ENCODE measurements at places on chromosomes 1 and 21.

- DNase-seq, result no peak
Observed at GRCh38 chr1:51453010-51453409, 66.1 kb downstream of the EPS15 start.

DNA sequence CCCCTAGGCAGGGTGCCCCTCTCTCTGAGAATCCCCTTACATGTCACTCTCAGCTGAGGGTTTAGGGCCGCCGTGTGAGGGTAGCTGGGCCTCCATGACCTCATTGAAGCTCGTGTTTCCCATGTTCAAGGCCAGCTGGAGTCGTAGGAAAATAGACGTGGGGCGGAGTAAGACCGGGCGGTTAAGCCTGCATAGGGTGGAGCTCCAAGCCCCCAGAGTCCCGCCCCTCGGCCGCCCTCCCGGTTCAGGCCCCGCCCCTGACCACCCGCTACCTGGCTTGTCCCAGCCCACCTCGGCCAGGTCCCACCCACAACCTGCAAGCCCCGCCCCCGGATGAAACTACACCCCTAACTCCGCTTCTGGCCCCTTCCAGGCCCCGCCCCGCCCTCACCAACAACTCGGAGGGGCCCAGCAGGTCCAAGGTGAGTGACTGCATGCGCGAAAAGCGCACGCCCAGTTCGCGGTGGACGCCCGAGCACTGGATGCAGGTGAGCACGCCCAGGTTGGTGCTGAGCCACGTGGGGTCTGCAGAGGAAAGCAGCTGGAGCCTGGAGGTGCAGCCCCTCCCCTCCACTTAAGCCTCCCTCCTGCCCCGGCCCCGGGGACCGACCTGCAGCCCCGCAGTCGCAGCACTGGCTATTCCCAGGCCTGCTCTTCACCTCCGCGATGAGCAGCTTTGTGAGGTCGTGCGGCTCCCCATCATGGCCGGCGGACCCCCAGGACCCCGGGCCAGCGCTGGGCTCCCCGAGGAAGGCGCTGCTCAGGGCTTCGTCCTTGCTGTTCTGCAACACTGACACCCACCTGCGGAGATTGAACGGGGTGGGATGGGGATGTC, 12.2 kb upstream of the TCEA3 start:
- DNase-seq, result no peak

GRCh38 chr1:1687846-1688245, 4.7 kb downstream of the SLC35E2B start:
- DNase-seq, result no peak

DNA sequence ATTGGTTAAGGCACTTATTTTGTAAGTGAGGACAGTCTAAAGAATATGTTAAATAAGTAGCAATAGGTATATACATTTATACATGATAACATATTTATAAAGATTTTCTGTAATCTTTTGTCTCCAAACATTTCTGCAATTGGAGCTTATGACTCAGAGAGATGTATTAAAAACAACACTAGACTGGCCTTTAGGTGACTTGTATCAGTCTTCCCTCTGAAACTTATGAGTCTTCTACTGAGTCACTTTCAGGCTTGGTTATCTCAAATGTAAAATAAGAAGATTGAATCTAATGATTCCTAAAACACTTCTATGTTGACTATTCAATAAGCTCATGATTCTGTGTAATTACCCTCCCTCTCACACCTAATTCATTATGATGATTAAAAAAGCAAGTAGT, 672.6 kb upstream of the NEGR1 start:
- DNase-seq, result no peak

DNA sequence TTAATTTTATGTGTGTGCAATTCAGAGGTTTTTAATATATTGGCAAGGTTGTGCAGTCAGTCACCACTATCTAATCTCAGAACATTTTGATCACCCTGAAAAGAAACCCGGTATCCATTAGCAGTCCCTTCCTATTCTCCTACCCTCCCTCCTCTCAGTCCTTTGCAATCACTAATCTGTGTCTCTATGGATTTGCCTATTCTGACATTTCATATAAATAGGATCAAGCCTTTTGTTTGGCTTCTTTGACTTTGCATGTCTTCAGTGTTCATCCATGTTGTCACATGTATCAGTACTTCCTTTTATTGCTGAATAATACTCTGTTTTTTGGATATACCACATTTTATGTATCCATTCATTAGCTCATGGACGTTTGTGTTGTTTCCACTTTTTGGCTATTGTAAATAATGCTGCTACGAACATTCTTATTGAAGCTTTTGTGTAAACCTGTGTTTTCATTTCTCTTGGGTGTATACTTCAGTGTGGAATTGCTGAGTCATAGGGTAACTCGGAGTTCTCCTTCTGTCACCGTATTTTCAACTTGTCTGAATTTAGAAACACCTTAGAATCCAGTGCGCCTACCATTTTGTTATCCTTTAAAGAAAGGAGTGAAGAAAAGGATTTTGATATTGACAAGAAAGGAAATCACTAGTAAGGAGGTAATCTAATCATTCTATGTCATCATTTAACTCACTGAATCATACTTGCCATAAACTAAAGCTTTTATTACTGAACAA, 3.4 kb downstream of the CEP85 start:
- DNase-seq, result no peak

DNA sequence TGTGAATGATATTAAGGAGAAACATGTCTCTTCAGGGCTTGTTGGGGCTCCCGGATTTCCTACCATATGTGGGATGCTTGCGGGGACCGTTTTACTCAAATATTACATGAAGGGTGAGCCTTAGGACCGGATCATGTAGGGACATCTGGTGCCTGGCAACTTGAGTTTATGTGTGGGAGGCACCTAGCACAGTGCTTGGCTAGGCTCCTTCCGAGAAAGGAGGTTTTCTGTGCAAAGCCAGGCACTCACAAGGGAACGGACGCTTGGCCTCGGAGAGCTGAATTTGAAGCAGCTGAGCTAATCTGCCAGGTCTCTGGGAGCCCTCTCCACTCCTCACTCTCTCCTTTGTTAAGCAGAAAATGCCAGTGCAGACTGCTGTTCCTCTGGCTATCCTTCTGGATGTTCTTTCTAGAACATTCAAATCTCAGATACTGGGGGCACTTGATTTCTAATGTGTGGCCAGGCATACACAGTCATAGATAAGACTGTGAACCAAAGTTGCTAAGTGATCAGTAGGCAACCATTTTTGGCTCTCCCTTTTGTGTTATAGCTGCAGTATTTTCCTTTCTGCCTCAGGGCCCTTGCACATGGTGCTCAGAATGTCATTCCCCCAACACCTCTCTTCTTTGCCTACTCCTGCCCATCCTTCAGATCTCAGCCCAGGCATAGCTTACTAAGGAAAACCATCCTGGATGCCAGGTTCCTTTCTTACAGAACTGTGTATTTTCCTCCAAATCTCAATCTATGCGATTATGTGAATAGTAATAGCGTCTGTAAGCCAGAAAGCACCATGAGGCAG, 216.6 kb upstream of the CSF3R start:
- no peak for DNase-seq

DNA sequence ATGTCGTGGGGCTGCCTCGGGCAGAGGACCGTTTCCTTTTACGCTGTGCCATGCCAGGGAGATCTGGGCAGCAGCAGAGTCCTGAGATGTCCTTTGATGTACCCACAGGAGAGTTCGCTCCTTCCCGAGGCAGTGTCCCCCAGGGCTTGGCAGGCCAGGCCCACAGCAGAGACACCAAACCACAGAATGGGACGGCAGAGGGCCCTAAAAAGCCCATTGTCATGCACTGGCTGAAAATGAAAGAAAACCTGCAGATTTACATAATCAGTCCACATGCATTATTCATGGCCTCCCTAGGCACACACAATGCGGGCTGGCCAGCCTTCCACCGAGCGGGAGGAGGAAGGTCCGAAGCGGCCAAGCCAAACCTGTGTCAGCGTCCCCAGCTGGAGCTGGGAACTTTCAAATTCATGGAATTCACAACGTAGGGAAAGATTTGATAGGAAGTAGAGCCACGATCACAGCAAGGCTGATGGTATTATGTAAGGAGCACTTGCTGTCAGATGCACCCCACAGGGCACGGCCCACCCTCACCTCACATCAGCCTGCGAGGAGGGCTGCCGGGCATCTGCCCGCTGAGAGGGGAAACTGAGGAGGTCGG, 25.3 kb upstream of the EFHD2 start:
- no peak for DNase-seq

DNA sequence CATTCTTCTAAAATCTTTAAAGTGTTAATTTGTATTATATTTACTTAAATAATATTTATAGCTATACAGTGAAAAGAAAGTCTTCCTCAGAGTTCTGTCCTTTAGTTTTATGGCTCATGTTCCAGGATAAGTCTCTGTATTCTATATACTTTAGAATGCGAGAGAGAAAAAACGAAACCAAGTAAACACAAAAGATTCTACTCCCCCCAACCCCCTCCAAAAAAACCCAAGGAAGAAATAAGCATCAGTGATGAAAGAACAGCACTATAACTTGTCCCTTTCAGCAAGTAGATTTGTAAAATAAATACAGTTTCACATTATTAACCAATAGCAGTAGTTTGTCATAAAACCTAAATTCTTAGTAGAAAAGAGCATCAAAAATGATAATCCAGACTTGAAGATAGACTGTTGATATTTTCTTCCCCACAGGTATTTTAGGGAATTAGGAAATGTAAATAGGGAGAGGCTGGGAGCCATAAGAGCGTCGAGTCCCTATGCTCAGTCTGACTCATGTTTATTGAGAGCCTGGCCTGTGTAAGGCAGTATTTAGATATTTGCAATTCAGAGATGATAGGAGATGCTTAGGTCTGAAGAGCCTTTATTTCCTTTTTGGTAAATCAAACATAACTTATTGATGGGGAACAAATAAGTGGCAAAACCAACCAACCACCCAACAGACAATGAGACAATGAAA, 35.5 kb downstream of the CDC14A start:
- DNase-seq, result no peak

- no peak for DNase-seq
Observed at GRCh38 chr1:246647113-246647512, 77.1 kb upstream of the SCCPDH start.

GRCh38 chr1:93608187-93609109, 73.2 kb downstream of the BCAR3 start:
- no peak for DNase-seq

GRCh38 chr1:215119719-215120365, 37.3 kb downstream of the KCNK2 start:
- no peak for DNase-seq

- no peak for DNase-seq
Observed at GRCh38 chr1:41454406-41454805, 30.1 kb downstream of the EDN2 start.

GRCh38 chr1:100606438-100606837, 68.5 kb downstream of the GPR88 start:
- no peak for DNase-seq

- no peak for DNase-seq
Observed at GRCh38 chr21:39663066-39663465, 50.3 kb downstream of the B3GALT5 start.

DNA sequence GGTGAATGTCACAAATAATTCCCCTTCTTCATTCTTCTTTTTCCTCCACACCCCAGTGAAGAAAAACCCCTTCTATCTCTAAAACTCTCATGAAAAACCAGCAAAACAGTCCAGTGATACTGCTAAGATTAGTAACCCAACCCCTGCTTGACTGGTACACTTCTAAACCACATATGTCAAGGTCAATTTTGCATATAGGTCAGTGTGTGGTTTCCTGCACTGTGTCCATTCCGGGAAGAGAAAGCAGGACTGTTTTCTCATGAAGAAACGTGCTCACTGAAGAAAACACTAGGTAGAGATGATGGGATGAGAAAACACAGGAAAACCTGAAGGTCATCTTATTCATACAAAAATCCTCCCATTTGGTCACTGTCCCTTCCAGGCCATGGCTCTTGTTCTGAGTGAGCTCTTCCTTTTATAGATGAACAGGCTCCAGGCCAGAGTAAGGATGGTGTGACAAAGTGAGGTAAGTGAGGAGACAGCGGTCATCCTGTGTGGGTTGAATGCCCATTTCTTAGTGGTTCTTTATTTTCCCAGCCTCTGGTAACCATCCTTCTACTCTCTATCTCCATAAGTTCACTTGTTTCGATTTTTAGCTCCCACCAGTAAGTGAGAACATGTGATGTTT, 122.7 kb downstream of the FASLG start:
- DNase-seq, result no peak

- no peak for DNase-seq
Observed at GRCh38 chr1:62922006-62922405, 138.1 kb downstream of the ATG4C start.
